ENCODE measurements at places on chromosomes 16 and 17. TPM values are rescaled to one million over a fixed set of nuclear protein-coding genes. Genes with fewer than 3 reads are reported as not detected.

Gene PPM1E
- 0.06 TPM for total RNA-seq

Gene HOXB1
- total RNA-seq: not detected

Gene PRDM7
- not detected for total RNA-seq

Gene CCDC78
- 1.3 TPM for total RNA-seq

Data from cardiac ventricle fibroblast (primary cell).